CD4-positive, alpha-beta T cell treated with Interleukin-4 for 4 hours (primary cell): ENCODE measurements at places on chromosomes 6 and 20.
A peak's percentile ranks its signal among the peaks of the same experiment; 100 is the strongest.

DNA sequence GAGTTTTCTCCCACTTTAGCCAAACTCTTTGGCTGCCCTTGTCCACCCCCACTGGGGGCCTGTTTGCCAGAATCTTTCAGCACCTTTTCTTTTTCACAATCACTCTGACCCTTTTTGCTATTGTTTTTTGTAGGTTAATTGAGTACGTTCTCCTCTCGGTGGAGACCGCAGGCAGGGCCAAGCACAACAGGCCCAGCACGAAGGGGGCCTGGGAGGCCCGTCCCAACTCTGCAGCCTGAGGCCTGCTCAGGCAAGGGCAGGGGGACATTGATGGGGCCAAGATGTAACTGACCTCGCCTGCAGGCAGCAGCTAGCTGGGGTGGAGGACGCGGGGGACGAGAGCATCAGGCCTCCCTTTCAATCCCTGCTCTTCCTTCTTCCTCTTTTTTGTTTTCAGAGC, 47.7 kb downstream of the SLC2A10 start:
- DNase-seq, result no peak

GRCh38 chr20:63222541-63222940, 6.6 kb upstream of the YTHDF1 start:
- DNase-seq, result no peak

- no peak for DNase-seq
Measured at GRCh38 chr6:158610319-158610968, 34.1 kb downstream of the DYNLT1 start.

DNA sequence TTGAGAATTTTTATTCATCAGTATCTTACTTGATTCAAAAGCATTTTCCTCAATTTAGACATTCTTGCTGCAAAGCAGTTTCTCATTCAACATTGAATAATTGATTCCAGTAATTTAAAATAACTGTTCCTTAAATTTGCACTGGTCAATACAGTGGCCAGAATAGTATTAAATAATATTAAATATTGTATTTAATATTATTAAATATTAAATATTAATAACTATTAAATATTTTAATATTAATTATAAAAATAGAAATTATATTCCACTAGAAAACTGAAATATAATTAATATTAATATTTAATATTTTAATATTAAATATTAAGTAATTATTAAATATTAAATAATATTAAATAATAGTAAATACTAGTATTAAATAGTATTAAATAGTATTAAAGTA, 758.8 kb downstream of the EYS start:
- no peak for DNase-seq

DNA sequence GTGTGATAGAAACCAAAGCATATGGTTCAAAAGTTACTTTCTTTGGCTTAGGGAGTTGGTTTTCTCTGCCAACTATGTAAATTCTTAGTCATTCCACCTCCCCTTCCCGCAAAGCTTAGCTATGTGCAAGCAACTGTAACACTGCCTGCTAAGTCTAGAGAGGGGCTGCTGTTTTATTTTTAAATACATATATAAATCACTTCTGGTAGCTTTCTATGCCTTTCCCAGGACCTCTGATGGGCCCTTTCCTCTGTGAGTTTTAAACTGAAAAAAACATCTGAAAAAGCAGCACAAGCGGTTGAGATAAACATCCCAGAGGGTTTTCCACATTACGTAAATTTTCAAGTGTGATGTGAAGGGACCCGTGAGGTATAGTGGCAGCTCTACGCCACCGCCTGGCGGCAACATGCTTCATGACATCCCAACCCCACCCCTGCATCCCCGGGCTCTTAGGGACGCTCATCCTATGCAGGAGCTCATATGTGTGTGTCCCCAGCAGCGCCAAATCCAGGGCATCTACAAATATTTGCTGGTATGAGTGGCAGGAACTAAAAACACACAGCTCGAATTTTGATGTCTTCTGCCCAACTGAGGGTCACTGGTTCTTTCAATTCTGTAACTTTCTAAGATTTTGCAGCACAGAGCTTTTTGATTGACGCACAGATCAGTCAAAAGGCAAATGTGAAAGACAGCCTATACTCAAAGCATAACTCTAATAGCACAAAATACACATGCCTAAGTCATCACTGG, 12.7 kb downstream of the SAYSD1 start:
- DNase-seq, result no peak

DNA sequence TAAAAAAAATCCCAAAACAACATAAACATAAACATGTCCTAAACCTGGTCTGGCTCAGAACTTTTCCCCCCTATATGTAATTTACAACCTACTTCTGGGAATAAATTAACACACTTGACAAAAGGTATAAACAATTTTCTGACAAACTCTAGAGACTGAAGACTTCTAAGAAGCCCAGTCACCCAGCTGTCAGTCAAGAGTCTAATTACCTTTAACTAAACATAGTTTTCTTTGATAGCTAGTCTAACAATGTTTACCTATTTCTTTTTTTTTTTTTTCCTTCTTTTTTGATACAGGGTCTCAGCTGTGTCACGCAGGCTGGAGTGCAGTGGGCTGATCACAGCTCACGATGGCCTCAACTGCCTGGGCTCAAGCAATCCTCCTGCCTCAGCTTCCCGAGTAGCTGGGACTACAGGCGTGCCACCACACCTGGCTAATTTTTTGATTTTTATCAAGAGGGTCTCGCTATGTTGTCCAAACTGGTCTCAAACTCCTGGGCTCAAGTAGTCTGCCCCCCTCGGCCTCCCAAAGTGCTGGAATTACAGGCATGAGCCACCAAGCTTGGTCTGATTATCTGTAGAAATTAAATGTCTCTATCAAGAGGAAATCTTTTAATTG, 932 bp upstream of the UBR2 start:
- no peak for DNase-seq

- DNase-seq, result no peak
Measured at GRCh38 chr6:110363748-110364147, 5.6 kb upstream of the METTL24 start.

GRCh38 chr20:60214901-60215815, 256.9 kb downstream of the CDH26 start:
- DNase-seq, result no peak

DNA sequence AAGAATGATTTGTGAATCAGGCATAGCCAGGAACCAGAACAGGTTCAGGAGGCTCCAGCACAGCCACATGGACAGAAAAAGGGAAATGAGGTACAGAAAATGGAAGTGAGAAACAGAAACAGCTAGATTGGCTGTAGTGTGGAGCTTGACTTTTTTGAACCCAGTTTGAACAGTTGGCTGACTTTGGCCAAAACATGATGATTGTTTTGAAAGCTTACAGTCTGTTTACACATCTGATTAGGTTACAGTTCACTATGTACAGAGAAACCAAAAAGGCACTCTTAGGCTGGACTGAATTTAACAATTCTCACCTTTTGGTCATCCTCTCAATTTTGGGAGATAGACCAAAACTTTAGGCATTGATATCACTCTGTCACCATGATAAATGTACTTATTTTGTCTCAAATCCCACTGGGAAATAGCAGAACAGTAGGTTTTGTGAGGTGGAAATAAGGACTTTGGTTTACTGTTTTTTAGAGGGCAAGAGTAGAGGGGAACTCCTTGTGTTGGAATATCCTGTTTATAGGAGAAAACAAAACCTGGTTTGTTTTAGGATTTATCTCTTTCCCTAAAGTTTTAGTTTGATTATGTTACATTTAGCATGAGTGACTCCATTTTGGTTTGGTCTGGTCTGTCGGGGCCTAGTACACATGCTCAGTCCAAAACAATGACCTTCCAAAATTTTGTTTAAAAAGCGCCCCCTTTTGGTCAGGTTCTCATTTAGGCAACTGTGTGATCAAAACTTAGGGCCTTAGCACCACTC, 123.1 kb downstream of the OLIG3 start:
- no peak for DNase-seq

DNA sequence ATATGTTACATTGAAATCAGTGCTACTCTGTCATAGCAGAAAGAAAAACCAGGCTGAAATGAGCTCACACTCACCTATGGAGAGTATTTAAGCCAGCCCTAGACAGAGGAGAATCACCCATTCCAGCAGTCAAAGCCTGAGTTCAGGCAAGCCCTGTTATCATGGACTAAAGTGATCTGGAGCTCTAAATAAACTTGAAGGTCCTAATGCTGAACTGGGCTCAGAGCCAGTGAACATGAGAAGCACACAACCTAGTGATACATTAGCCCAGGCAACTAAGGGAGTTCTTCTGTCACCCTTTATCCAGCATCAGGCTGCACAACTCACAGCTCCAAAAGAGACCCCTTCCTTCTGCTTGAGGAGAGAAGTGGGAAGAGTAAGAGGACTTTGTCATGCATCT, 425.0 kb downstream of the COL12A1 start:
- no peak for DNase-seq

DNA sequence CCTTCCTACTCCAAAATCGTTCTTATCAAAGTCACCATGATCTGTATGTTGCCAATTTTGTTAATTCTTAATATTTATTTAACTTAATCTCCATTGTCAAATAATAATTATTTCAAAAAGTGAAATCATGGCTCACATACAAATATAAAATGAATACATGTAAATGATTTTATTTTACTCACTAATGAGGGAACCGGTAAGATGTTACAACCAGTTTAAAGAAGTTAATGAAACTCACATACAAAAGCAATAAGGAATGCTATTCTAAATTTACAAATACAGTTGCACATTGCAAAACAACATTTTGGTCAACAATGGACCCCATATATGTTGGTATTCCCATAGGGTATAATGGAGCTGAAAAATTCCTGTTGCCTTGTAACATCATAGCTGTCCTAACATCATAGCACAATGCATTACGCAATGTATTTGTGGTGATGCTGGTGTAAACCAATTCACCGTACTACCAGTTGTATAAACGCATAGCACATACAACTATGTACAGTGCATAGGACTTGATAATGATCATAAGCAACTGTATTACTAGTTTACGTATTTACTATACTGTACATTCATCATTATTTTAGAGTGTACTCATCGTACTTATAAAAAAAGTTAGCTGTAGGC, 6.5 kb upstream of the SLC22A16 start:
- DNase-seq, result no peak

- DNase-seq, result no peak
Measured at GRCh38 chr6:4170297-4170696, 34.9 kb upstream of the ECI2 start.

- DNase-seq, result peak; percentile 32
Measured at GRCh38 chr20:33914919-33915318, 78.8 kb upstream of the RALY start.
